Renal cortex interstitium (tissue), 15 donors: ENCODE measurements at places on chromosomes 5 and 9.
A peak's percentile ranks its signal among the peaks of the same experiment; 100 is the strongest.

DNA sequence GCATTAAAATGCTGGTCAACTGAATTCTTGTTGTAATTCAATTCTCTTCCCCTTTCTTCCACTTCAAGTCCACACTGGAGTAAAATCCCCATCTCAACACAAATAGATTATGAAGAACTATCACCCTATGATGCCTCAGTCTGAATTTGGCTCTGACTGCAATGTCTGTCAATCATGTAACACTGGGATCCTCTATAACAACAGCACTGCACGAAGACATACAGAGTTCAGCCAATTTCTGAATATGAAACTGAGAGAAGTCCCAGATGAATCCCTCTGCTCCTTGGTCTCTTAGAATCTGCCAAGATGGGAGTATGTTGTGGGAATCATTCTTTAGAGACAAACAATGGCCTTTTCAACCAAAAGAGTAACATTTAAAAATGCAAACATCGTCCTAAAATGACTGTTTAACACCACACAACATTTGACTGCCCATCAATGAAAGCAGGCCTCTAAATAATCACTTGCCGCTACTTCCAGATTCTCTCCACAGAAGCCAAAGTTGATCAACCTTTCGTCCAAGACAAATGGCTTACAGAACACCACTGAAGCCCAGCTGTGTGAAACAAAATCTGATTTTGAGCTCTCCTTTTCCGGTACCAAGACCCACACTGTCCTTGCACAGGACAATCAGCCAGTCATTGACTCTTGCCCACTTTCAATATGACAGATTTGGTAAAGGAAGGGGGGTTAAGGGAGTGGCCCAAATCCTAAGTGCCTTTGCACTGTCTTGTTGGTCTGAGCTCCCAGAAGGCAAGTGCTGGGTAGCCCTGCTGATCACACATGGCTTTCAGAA lies 258.0 kb downstream of the EBF1 start:
- DNase-seq, result no peak

- no peak for DNase-seq
Observed at GRCh38 chr5:142059304-142059940, 46.6 kb upstream of the GNPDA1 start.

GRCh38 chr9:121651295-121652020 lies at the start of gene DAB2IP:
Gene DAB2IP (plus strand): TSS chr9:121651634. CDS start chr9:121651776, 142 bp downstream.
- DNase-seq, result peak; percentile 65

- no peak for DNase-seq
Observed at GRCh38 chr9:72205513-72205912, 56.3 kb downstream of the GDA start.

GRCh38 chr5:5929291-5930020 lies 448.9 kb downstream of the MED10 start:
- no peak for DNase-seq
